HTR-8/SVneo (cell line): ENCODE measurements at places on chromosomes 1 and 21.

- no peak for DNase-seq
These were observed 14.9 kb upstream of the SEC16B start for GRCh38 chr1:177984761-177985160.

- DNase-seq, result no peak
These were observed 48.6 kb upstream of the ASPM start for GRCh38 chr1:197195100-197195499.

DNA sequence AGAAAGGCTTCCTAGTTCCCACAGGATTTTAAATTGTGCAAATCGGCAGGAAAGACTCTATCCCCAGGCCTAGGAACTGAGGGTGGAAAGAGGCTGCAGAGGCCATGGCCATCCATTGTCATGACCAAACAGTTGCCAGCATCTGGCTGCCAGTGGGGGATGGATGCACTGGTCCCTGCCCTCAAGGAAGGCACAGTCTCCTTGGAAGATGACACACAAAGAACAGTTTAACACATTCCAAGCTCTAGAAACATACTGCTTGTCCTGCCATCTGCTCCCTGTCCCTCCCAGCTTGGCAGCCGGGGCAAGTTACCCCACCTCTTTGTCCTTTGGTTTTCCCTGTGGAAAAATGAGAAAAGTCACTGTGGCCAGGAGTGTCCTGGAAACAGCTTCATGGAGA, 83.2 kb downstream of the BCAR3 start:
- no peak for DNase-seq

DNA sequence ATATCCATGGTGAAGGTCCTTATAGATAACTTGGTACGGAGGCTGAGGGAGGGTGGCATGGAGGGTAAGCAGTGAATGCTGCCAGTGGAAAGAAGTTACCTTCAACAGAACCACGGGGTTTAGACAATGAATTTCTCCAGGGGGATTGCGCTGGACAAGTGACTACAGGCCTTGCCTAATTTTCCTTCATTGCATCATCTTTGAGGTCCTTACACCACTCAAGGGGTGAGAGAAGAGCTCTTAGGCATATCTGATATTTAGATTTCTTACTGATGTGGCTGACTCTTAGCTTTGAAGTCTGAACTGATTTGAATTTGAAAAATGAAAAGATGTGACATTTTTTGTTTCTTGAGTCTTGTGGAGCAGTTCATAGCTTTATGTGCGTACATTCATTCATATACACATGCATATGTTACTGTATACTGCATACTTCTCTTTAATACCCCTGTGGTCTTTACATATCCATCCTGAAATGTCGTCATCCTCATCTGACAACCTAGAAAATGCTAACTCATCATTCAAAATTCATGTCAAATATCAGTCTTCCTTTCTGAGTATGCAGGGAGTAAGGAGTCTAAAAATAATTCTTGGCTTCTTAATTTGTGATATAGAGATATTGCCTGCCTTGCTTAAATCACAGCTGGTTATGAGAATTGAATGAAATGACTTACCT, 63.6 kb downstream of the DNM3 start:
- no peak for DNase-seq

- DNase-seq, result no peak
These were observed at the start of gene FAM151A for GRCh38 chr1:54623216-54624007. TSS of gene FAM151A (minus strand) at chr1:54623525. CDS start at chr1:54623395, 130 bp downstream.

- DNase-seq, result no peak
These were observed 25.3 kb downstream of the PLEKHA6 start for GRCh38 chr1:204334455-204334854.

GRCh38 chr1:36739703-36740289, 257.1 kb upstream of the CSF3R start:
- DNase-seq, result no peak

DNA sequence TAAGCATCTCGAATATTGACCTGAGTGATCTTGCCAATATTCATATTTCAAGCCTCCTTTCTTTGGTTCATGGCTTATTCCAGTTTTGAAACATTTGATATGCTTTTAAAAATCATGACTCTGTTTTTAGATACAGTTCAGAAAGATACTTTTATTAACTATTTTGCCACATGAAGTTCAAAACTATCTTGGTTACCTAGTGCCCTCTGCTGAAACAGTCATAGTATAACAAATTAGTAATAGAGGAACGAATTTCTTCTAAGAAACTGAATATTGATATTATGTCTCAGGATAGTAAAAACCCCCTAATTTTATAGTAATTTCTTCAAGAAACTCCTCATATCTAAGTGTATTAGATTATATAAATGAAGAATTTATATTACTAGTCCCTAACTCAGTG, 52.6 kb upstream of the RC3H1 start:
- peak; percentile 27 for DNase-seq
